ENCODE measurements at places on chromosomes 12 and 14.

GRCh38 chr14:37669242-37669641, 73.8 kb downstream of the TTC6 start:
- no peak overlapping the region for H3K4me3 ChIP-seq
- H3K27me3 ChIP-seq: no peaks in the 10 kb centered on the region

DNA sequence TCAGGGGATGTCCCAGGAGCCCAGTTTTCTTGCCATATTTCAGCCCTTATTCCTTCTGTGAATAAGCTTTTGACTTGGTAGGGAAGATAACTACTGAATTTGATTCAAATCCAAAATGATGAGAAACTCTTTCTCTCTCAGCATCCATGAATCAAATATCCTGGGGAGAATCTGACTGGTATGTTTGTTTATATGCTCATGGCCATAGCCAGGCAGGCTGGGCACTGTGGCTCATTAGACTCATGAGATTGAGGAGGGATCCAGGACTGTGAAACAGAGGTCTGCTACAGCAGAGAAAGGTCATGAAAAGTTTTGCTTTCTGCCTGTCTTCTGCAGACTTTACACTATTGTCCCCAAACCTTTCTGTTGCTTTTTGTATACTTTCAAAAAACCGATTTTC, 346.4 kb upstream of the ATP2B1 start:
- H3K4me1 ChIP-seq: no peaks in the 10 kb centered on the region
- H3K4me3 ChIP-seq: no peak overlapping the region
- H3K27me3 ChIP-seq: no peaks in the 10 kb centered on the region
- H3K27ac ChIP-seq: no peak overlapping the region
- no peaks in the 10 kb centered on the region for H3K36me3 ChIP-seq

- H3K36me3 ChIP-seq: no peaks in the 10 kb centered on the region
- H3K27ac ChIP-seq: no peak overlapping the region
- DNase-seq: no peak
- no peaks in the 10 kb centered on the region for H3K4me1 ChIP-seq
Observed at GRCh38 chr12:113663396-113663795, 191.7 kb upstream of the LHX5 start.

DNA sequence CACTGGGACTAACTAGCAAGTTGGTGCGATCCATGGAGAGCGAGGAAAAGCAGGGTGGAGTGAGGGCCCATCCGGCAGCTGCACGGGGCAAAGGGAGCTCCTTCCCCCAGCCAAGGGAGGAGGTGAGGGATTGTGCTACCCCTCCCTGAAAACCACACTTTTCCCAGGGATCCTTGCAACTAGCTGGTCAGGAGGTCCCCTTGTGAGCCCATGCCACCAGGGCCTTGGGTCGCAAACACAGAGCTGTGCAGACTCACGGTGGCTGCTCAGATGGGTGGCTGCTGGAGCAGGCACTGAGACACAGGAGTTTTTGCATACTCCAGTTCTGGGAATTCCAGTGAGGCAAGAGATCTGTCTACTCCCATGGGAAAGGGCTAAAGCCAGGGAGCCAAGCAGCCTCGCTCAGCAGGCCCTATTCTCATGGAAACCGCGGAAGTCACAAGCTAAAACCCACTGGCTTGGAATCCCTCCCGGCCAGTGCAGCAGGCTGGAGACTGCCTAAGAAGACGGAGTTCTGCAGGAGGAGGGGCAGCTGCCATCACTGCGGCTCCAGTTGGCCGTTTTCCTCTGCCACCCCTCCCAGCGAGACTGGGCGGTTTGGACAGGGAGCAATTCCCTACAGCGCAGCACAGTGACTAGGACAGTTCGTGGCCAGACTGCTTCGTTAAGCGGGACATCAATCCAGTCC, 10.9 kb upstream of the ZNF705A start:
- H3K4me3 ChIP-seq: no peak overlapping the region
- no peak overlapping the region for H3K27ac ChIP-seq
- no peaks in the 10 kb centered on the region for H3K27me3 ChIP-seq
- H3K36me3 ChIP-seq: peaks cover 11% of the 10 kb centered on the region

GRCh38 chr12:46371718-46372543, 642 bp downstream of the SLC38A2 start:
- H3K4me1 ChIP-seq: peaks cover 26% of the 10 kb centered on the region
- H3K36me3 ChIP-seq: peaks cover 11% of the 10 kb centered on the region
- DNase-seq: peak; percentile 42
- no peaks in the 10 kb centered on the region for H3K27me3 ChIP-seq

DNA sequence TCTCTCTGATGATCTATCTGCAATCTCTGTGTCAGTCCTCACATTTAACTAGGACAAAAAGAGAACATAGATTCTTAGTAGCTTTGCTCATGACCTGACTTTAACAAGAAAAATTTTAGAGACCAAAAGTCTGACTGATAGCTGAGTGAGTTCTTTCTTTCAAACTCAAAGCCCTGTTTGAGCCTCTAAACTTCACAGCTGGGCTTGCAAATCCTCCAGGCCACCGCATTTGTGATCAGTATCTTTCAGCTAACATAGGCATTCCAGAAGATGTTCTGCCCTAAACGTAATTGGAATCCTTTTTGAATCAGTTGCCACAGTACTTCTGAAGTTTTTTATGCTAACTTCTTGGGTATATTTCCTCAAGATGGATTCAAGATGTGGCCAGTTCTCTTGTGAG, 459.0 kb downstream of the DPF3 start:
- H3K36me3 ChIP-seq: no peaks in the 10 kb centered on the region
- no peak overlapping the region for H3K4me3 ChIP-seq
- peaks cover 9% of the 10 kb centered on the region for H3K4me1 ChIP-seq
- no peak for DNase-seq
- no peak overlapping the region for H3K27ac ChIP-seq

GRCh38 chr12:96196781-96197180, 2.6 kb downstream of the ELK3 start:
- DNase-seq: no peak
- peak overlapping the region; percentile 95 for H3K27ac ChIP-seq
- no peak overlapping the region for H3K4me3 ChIP-seq
- H3K27me3 ChIP-seq: no peaks in the 10 kb centered on the region

DNA sequence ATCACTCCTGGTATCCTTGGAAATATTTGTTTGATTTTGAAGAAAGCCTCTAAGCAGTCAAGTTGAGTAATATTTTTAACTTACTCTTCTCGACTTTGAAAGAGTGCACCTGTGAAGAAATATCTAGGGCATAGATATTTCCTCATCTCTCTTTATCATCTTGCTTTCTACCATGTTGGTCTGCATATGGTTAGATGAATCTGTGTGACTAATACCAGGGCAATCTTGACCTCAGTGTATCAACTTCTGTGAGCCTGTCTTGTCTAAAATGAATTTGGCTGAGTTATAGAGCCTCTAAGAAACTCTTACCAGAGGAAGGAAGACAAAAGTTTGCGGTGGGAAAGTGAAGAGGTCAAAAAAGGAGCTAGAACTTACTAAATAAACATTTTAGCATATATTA, 68.4 kb downstream of the SYT1 start:
- H3K4me3 ChIP-seq: no peak overlapping the region
- no peak for DNase-seq
- H3K36me3 ChIP-seq: no peaks in the 10 kb centered on the region
- H3K27me3 ChIP-seq: no peaks in the 10 kb centered on the region
- H3K27ac ChIP-seq: no peak overlapping the region

- no peak for DNase-seq
- H3K27ac ChIP-seq: no peak overlapping the region
- no peaks in the 10 kb centered on the region for H3K36me3 ChIP-seq
- H3K4me3 ChIP-seq: no peak overlapping the region
Observed at GRCh38 chr14:43587183-43587582, 919.9 kb downstream of the FSCB start.

- DNase-seq: no peak
- H3K36me3 ChIP-seq: peaks cover 2% of the 10 kb centered on the region
- H3K4me1 ChIP-seq: peaks cover 33% of the 10 kb centered on the region
- H3K27ac ChIP-seq: peak overlapping the region; percentile 99
- H3K4me3 ChIP-seq: peak overlapping the region; percentile 99
- H3K27me3 ChIP-seq: no peaks in the 10 kb centered on the region
Observed at GRCh38 chr14:53151523-53152183, 1.5 kb downstream of the DDHD1 start.

DNA sequence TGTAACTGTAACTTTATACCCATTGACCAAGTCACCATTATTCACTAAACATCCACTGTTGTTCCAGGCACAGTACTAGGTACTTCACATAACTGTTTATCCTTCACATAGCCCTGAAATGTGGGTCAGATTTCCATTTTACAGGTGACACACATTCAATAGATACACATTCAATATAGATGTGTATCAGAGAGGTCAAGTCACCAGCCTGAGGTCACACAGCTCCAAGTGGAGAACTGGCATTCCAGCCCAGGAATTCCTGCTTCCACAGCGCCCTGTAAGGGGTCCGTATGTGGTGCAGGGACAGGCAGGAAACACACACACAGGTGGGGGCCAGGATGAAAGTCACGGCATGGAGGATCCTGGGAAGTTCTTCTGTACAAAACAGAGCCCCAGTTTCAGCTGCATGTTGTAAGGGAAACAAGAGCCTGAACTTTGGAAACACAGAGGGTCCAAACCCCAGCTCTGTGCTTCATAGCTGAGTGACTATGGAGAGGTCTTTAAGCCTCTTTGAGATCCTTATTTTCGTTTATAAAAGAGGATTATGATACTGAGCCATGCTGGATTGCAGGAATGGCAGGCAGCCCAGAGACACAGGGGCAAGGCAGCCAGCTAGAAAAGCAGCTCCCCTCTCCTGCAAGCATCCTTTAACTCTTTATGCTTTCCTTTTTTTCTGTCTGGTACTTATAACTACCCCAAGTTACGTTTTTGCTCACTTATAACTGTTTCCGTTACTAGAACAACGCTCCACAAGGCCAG, 50.3 kb upstream of the DICER1 start:
- DNase-seq: no peak
- no peak overlapping the region for H3K27ac ChIP-seq
- H3K4me1 ChIP-seq: no peaks in the 10 kb centered on the region
- H3K36me3 ChIP-seq: peaks cover 43% of the 10 kb centered on the region
- no peak overlapping the region for H3K4me3 ChIP-seq
- H3K27me3 ChIP-seq: no peaks in the 10 kb centered on the region

GRCh38 chr14:70527501-70528105, 7.2 kb downstream of the ADAM20 start:
- no peaks in the 10 kb centered on the region for H3K27me3 ChIP-seq
- no peak for DNase-seq
- H3K36me3 ChIP-seq: peaks cover 34% of the 10 kb centered on the region
- no peak overlapping the region for H3K4me3 ChIP-seq

DNA sequence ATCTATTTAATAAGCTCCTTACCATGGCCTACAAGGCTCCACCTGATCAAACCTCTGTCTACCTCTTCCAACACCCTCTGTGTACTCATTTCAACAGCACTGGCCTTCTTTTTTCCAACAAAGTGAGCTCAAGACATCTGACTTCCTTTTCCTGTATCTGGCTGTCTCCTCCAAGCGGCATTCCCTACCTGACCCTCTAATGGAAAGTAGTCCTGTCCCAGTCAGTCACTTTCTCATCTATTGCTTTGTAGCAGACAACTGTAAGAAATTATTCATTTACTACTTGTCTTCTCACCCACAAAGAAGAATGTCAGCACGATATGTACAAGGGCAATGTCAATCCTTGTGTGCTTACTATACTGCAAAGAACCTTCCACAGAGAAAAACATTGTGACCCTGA, 149.6 kb downstream of the MED13L start:
- no peak for DNase-seq
- no peak overlapping the region for H3K4me3 ChIP-seq
- no peaks in the 10 kb centered on the region for H3K27me3 ChIP-seq
- peak overlapping the region; percentile 36 for H3K27ac ChIP-seq

Measured in memory B cell (primary cell).